Fibroblast of lung (primary cell): ENCODE measurements at places on chromosomes 5 and 9. TPM values are rescaled to one million over a fixed set of nuclear protein-coding genes. Genes with fewer than 3 reads are reported as not detected.
A peak's percentile ranks its signal among the peaks of the same experiment; 100 is the strongest.

DNA sequence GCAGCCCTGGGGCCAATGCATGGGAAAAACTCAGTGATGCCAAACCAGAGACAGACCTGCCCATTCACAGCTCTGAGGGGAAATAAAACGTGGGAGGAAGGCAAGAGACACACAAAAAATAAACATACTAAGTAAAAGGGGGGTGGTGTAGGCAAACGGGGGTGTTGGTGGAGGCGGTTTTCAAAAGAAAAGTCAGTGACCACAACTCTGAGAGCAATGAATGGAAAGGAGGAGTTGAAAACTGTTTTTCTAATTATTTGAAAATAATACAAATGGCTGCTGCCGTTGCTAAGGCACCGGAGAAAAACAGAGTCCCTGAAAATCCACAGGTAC lies 293.5 kb downstream of the EFNA5 start:
- H3K4me3 ChIP-seq: no peak overlapping the region
- H3K4me1 ChIP-seq: no peaks in the 10 kb centered on the region
- no peak overlapping the region for H3K27ac ChIP-seq
- no peaks in the 10 kb centered on the region for H3K27me3 ChIP-seq
- no peak for DNase-seq
- no peaks in the 10 kb centered on the region for H3K36me3 ChIP-seq

The PPP3R2 gene
- total RNA-seq: not detected in 2 replicates

The SLC6A3 gene
- total RNA-seq: not detected in 2 replicates

GRCh38 chr5:159749146-159749545 lies 167.1 kb upstream of the ADRA1B start:
- no peak overlapping the region for H3K4me3 ChIP-seq
- no peaks in the 10 kb centered on the region for H3K27me3 ChIP-seq
- H3K4me1 ChIP-seq: no peaks in the 10 kb centered on the region
- peak; percentile 45 for DNase-seq

The PCA3 gene
- not detected in 2 replicates for total RNA-seq

The GPX3 gene
- 126 and 182 TPM in 2 replicates for total RNA-seq

The ITGA2 gene
- 50.1 and 75.5 TPM in 2 replicates for total RNA-seq

GRCh38 chr9:128701227-128701854 lies 962 bp upstream of the PKN3 start:
- no peak overlapping the region for H3K27ac ChIP-seq
- no peak overlapping the region for H3K4me3 ChIP-seq
- DNase-seq: no peak
- H3K4me1 ChIP-seq: peaks cover 4% of the 10 kb centered on the region
- no peaks in the 10 kb centered on the region for H3K27me3 ChIP-seq
- peaks cover 2% of the 10 kb centered on the region for H3K36me3 ChIP-seq

DNA sequence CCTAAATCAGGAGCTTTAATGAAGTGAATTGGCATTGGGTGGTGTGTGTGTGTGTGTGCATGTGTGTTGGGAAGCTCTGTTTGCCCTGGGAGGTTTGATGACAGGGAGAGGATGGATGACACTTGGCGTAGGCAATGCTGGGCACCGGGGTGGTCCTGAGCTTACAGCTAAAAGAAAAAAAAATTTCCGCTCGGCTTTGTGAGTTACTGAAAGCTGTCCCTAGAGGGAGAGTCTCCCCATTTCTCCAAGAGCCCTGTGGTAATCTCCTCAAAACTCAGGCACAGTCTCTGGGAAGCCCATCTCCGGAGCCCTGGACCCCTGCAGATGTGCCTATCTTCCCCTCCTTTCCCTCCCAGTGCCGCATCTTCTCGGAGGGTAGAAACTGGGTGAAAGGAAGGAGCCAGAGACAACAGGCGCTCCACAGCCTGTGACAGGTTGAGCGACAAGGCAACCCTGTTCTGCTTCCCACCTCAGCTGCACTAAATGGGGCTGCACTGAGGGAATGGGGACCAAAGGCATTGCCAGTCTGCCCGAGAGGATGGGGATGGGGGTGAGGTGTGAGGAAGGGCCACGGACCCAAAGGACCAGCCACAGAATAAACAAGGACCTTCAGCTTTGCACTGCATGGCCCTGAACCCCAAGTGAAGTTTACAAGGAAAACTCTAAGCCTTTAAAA lies 35.8 kb upstream of the TIFAB start:
- no peak for DNase-seq
- no peaks in the 10 kb centered on the region for H3K36me3 ChIP-seq
- no peaks in the 10 kb centered on the region for H3K27me3 ChIP-seq

The CDC20B gene
- under 0.01 TPM in 1 of 2 replicates, not detected in the other for total RNA-seq

DNA sequence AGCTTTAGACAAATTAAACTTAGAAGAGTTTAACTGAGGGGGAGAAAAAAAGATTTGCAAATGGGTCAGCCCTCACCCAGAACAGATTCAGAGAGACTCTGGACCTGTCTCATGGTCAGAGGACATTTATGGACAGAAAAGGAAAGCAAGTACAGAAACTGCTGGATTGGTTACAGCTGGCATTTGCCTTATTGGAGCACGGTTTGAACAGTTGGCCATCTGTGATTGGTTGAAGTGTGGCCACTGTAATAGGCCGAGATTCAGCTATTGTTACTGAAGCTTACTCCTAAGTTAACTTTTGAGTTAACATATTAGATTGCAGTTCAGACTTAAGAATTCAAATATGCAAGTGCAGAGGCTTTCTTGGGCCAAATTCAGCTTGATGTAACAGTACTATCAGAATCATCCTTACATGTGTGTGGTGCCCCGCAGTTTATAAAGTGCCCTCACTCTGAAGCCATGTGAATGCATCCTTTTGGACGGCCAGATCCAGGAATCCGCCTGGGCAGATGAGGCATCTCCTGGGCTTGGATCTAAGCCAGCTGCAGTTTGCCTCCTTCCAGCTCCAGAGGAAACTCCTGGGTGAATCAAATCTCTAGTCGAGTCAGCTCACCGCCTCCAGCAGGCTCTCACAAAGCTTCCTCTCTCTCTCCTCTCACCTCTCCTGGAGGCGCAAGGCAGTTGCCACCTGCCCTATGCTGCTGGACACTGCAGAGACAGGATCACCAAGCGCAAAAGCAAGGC lies 165.2 kb downstream of the ADAMTS12 start:
- H3K27me3 ChIP-seq: no peaks in the 10 kb centered on the region
- peaks cover 5% of the 10 kb centered on the region for H3K4me1 ChIP-seq
- no peaks in the 10 kb centered on the region for H3K36me3 ChIP-seq
- H3K27ac ChIP-seq: no peak overlapping the region
- peak; percentile 27 for DNase-seq

GRCh38 chr5:138597661-138598400 lies 22.6 kb upstream of the HSPA9 start:
- no peaks in the 10 kb centered on the region for H3K36me3 ChIP-seq
- no peak overlapping the region for H3K27ac ChIP-seq
- H3K4me3 ChIP-seq: no peak overlapping the region
- no peak for DNase-seq
- peaks cover 12% of the 10 kb centered on the region for H3K27me3 ChIP-seq
- peaks cover 2% of the 10 kb centered on the region for H3K4me1 ChIP-seq

GRCh38 chr9:90943341-90943740 lies 141.7 kb downstream of the SYK start:
- H3K27me3 ChIP-seq: peaks cover 16% of the 10 kb centered on the region
- H3K27ac ChIP-seq: no peak overlapping the region
- H3K4me1 ChIP-seq: no peaks in the 10 kb centered on the region
- H3K4me3 ChIP-seq: no peak overlapping the region
- no peaks in the 10 kb centered on the region for H3K36me3 ChIP-seq

The TMC1 gene
- total RNA-seq: 0.33 TPM in 1 of 2 replicates, not detected in the other

DNA sequence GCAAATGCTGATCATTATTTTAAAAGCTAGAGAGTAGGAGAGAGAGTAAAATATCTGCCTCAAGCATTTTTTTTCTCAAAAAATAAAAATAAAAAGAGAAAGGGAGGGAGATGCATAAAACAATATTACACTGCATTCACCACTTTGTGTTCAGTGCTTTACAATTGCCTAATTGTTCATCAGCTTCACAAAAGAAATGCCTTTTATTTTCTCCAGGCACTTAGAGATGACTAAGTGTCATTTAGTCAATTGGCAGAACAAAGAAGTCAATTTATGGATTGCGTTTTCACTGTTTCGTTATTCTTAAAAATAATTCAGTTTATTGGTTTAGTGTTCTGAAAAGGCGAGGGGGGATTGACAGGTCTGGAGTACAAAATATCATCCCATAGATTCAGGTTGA lies 232.5 kb upstream of the CCNH start:
- H3K27ac ChIP-seq: no peak overlapping the region
- no peak for DNase-seq
- no peaks in the 10 kb centered on the region for H3K27me3 ChIP-seq
- no peaks in the 10 kb centered on the region for H3K4me1 ChIP-seq
- H3K4me3 ChIP-seq: no peak overlapping the region
- H3K36me3 ChIP-seq: no peaks in the 10 kb centered on the region

DNA sequence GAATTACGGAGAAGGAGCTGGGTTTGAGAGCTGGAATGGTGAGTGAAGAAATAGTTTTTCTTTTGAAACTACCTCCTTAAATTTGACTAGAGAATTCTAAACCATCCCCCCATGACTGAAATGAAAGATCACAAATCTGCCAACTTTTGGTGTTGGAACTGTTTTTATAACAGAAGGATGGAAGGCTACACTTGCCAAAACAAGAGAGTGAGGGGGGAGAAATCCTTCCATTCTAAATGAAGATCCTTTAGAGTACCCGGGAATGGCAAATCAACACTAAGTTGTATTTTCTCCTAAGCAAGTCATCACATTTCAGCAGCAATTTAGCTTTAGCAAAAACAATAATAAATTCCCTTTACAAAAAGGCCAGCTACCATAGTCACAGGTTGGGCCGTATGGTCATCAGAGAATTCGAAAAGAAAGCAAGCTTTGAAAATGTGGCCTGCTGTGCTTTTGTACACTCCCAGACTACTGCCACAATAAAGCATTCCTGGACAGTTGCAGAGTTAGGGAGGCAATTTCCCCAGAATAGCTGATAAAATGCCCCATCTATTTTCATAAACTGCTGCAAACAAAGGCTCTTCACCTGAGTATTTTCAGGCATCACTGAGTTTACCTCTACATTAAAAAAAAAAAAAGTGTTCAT lies 25.0 kb upstream of the FREM1 start:
- H3K36me3 ChIP-seq: no peaks in the 10 kb centered on the region
- no peak overlapping the region for H3K4me3 ChIP-seq
- H3K27ac ChIP-seq: no peak overlapping the region
- no peaks in the 10 kb centered on the region for H3K27me3 ChIP-seq
- no peaks in the 10 kb centered on the region for H3K4me1 ChIP-seq

The AHRR gene
- 6.2 and 26.4 TPM in 2 replicates for total RNA-seq

The SLC22A4 gene
- total RNA-seq: 1.3 and 4.1 TPM in 2 replicates

- DNase-seq: no peak
- H3K27ac ChIP-seq: no peak overlapping the region
- no peaks in the 10 kb centered on the region for H3K4me1 ChIP-seq
- H3K36me3 ChIP-seq: no peaks in the 10 kb centered on the region
- H3K27me3 ChIP-seq: no peaks in the 10 kb centered on the region
Observed at GRCh38 chr5:75668445-75668844, 48.8 kb downstream of the POC5 start.

DNA sequence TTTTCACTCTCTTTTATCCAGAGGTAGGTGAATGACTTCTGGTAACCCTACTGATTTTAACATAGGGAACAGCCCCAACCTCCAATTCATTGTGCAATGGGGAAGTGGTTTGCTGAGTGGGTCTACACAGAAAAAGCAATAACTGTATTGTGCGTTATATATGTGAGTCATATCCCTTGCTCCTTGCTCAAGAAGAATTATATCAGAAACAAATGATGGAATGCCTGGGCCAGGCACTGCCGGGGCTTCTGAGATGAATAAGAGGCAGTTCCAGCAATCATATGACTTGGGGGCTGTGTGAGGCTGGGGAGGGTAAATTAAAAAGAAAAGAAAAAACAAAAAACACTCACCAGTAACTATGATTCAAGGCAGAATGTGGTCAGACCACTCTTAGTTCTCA lies 79.2 kb upstream of the ABCA1 start:
- H3K27me3 ChIP-seq: no peaks in the 10 kb centered on the region
- H3K4me3 ChIP-seq: no peak overlapping the region
- peak overlapping the region; percentile 53 for H3K27ac ChIP-seq
- peaks cover 5% of the 10 kb centered on the region for H3K4me1 ChIP-seq

The PCDHB11 gene
- total RNA-seq: 0.77 and 1.7 TPM in 2 replicates

The PRDM9 gene
- not detected in 2 replicates for total RNA-seq

GRCh38 chr5:56161439-56161823 lies 71.7 kb downstream of the ANKRD55 start:
- DNase-seq: no peak
- no peak overlapping the region for H3K27ac ChIP-seq
- no peaks in the 10 kb centered on the region for H3K27me3 ChIP-seq
- H3K4me3 ChIP-seq: no peak overlapping the region

The POLK gene
- 33.4 and 44.9 TPM in 2 replicates for total RNA-seq

DNA sequence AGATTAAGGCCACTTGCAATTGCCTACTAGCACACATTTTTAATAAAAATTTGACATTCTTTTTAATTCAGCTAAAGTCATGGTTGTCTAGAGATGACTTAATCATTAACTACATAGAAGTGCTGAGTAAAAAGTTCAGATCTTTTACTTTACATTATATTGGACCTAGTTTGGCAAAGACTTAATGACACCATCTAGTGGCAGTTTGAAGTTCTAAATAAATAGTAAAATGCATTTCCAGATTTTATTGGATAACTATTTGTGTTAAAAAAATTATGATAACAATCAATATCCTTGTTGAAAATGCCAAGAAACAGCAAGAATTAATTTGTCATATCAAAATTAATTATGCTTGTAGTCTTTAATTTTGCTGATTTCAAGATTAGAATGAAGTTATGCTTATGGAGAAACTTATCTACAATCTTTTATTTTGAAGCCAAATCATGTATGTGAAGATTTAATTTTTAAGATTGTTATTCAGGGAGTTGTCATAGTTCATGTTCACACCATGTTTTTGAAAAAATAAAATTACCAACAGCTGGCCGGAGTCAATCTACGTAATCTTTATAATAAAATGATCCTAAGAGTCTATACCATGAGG lies 69.6 kb upstream of the PJA2 start:
- no peaks in the 10 kb centered on the region for H3K36me3 ChIP-seq
- H3K4me3 ChIP-seq: no peak overlapping the region
- no peak overlapping the region for H3K27ac ChIP-seq

The IL3 gene
- not detected in 2 replicates for total RNA-seq

The DMRT3 gene
- not detected in 2 replicates for total RNA-seq

DNA sequence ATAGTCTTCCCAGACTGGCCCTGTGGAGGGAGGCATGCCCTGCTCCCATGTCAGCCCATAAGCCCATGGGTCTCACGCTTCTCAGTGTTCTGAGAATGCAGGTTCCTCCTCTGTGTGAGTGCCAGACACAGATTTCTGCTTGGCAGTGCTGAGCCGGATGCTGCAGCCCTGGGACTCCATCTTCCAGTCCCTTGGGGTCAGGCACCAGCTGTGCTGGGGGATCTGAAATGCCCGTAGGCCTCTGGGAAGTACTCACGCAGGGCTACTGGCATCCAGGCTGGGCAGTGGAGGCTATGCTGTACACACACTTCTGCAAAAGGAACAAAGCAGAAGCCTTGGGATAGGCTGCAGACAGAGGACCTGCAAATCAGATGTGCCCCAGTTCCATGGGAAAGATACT lies 1944.6 kb downstream of the EFNA5 start:
- no peak overlapping the region for H3K4me3 ChIP-seq
- H3K36me3 ChIP-seq: no peaks in the 10 kb centered on the region
- no peak overlapping the region for H3K27ac ChIP-seq
- H3K27me3 ChIP-seq: no peaks in the 10 kb centered on the region
- no peak for DNase-seq

DNA sequence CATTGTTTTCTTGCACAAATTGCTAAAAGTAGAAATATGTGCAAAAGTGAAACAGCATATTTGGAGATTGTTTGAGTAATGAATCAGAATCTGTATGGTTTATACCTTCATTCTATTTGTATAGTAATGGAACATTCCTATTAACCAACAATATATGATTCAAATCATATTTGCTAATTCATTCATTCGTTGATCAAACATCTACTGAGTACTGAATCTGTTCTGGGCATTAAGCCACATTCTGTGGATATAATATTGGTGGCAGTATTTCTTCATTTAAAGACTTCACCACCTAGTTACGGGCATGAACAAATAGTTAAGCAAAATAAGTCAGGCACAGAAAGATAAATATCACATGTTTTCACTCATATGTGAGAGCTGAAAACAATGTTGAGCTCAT lies 385.7 kb downstream of the MTRR start:
- H3K4me3 ChIP-seq: no peak overlapping the region
- no peaks in the 10 kb centered on the region for H3K27me3 ChIP-seq
